Stimulated activated CD8-positive, alpha-beta memory T cell treated with anti-CD3 and anti-CD28 coated beads, Interleukin-7, amount 100 ng/mL, for 48 hours (primary cell): ENCODE measurements at places on chromosomes 5 and 9.

DNA sequence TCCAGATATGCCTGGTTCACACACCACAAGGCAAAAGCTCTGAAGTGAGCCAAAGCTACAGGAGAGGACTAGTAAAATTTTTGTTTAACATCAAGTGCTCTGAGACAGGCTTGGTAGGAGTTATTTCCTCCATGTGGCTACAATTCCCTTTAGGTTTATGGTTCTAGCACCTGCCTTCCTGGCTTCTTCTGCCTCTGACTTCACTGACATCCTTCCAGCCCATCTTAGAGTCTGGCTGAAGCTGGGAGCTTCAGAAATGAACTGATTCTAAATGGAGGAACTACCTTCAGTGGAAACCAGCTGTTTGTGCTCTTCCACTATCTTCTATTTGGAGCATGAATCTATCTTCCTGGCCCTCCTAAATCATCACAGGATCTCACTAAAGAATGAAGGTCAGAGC, 215.3 kb upstream of the FBXL7 start:
- no peak for DNase-seq

GRCh38 chr9:37446401-37446800, 18.8 kb downstream of the ZBTB5 start:
- no peak for DNase-seq

GRCh38 chr5:106825374-106825773, 845.4 kb downstream of the EFNA5 start:
- DNase-seq, result no peak

DNA sequence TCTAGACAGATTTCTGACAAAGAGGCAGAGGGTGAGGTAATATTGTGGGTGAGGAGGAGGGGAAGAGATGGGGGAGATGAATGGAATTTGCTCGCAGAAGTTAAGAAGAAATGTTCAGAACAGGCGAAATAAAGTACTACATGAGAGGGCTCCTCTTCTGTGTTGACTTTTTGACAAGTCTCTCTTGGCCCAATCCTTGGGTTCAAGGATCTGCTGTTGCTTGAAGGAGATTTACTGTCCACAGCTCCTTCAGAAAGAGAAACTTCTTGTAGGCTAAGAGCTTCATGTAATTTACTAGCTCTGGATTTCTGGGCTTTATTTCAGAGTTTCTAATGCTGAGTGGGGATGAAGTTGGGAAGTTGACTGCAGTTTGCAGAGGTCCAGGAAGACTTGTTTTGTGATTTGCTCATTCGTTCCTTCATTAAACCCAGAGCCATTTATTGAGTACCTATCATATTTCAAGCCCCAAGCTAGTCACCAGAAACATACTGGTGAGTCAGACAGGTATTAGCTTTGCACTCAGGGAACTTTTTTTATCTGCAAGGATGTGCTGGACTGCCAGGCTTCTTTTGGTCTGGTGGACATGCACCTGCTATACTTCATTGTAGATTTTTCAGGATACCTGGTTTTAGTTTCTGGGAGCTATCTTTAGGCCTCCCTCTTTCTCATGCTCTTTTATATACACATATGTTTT, 402.9 kb upstream of the CLINT1 start:
- no peak for DNase-seq

DNA sequence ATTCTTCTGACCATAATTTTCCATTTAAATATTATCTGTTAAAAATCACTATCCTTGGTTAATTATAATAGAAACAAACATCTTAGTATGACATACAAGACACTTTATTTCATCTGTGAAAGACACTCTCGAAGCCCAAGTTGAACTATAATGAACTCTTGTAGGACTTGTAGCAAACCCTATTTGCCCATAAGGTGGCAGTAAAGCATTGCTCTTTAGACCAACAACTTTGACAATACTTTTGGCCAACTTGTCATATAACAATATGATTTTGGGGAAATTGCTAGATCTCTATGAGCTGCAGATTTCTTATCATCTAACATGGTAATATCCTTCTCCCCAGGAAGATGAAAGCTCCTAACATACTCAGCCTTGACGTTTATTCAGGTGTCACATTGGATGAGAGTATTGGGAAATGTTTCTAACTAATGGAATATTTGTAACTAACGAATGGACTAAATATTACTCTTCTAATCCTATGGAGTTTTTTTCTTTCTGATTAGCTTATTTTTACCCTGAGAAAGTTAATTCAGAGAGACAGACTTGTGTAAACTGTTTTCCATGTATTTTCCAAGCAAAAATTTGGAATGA, 11.0 kb downstream of the SPINK14 start:
- DNase-seq, result no peak
